Stimulated activated CD8-positive, alpha-beta memory T cell treated with anti-CD3 and anti-CD28 coated beads, Interleukin-7, amount 100 ng/mL, for 1 hour (primary cell): ENCODE measurements at places on chromosomes 2 and 18.

GRCh38 chr2:102131564-102131963, 11.0 kb upstream of the IL1R1 start:
- no peak for DNase-seq

GRCh38 chr18:36454848-36455458, 157.4 kb downstream of the FHOD3 start:
- no peak for DNase-seq

DNA sequence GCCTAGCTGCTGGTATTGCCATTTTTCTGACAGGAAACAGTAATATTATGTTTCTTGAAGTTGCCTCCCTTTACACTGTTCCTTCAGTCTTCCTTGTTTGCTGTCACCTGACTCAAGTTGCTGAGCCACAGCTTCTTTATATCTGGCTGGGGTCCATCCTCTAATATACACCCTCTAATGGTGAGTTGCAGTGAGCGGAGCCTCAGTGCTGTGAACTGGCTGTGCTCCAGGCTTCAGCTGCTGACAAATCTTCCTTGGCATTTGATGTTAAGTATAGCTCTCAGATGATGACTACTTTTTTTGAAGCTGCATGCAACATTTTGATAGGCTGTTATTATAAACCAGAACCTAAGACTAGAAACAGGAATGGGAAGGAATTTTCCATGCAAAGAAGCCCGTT, 366.7 kb downstream of the NUP35 start:
- no peak for DNase-seq

GRCh38 chr2:102142829-102143449, 393 bp downstream of the IL1R1 start:
- no peak for DNase-seq
